ENCODE measurements at places on chromosomes 5 and 9.

- no peak for DNase-seq
Measured at GRCh38 chr9:462606-463005, 247.9 kb downstream of the DOCK8 start.

- DNase-seq = no peak
Measured at GRCh38 chr9:137781906-137782585, 95.5 kb upstream of the CACNA1B start.

DNA sequence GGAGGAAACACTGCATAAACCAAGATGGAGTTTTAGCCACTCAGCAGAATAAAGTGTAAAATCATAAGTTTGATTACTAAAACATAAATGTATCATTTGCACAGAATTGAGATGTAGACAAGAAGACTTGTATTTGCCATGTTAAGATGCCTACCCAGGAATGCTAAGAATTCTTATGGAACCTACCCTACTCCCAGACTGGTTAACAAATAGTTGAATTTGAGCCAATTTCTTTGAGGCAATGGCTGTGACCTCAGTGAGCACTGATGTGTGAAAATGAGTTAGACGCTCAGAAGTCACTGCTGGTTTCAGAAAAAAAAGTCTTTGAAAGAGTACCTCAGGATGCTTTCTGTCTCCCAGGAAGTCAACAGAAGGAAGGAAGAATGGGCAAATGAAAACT lies 95.6 kb downstream of the ESM1 start:
- no peak for DNase-seq

DNA sequence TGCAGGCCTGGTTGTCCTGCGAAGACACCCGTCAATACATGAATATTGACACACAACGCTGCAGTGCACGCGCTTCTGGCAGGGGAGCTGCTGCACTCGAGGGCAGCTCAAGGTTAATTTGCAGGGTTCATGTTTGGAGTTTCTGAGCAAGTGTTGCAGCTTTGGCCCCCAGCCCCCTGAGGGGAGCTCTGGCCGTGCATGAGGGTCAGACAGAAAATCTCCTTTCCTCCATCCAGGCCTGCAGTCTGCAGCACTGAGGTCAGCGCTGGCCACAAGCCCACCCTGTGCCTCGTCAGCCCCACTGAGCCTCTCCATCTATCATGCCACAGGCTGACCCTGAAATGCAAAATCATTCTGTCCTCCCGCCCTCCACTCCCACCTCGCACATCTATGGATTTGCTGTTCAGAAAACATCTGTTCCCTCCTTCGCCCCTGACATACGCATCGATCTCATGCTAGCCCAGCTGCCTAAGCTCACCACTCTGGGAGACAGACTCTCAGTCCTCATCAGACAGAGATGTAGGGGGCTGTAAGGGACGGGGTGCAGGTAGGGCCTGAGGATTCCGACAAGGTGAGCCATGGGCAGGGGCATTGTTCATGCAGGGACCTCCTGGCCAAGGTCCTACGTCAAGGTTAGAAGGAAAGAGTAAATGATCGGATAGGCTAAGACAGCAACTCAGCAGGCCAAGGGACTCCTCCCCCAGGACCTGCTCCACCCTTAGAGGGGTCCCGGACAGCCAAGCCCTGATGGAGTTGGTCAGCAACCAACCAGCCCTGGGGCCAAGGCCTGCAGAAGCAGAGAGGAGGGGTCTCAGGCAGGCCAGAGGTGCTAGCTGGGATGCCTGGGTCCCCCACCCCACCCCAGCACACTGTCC lies 125.1 kb downstream of the KCNIP1 start:
- no peak for DNase-seq

DNA sequence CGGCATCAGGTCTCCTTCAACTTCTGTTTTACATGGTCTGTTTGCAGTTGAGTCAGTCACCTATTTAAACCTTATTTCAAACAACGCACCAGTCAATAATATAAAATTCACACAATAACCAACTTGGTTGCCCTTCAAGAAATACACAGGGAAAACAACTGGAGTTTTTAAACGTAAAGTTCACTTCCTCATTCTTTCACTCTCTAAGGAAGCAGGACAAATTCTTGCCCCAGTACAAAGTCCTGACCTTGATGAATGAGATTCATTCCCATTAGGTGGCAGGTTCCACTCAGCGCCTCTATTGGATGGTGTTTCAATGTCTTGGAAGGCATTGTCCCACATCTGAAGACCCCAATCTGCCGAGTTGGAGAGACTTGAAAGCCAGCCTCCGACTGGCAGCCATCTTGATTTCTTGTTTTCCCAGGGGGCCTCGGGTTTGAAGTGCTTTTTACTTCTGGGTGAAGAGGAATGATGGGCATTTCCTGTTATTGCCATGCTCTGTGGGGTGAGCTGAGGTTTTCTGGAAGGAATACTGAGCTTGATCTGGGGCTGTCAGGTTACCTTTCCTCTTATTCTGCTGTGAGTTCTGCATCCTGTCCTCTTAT lies 105.0 kb downstream of the ACER2 start:
- DNase-seq = no peak

GRCh38 chr9:995192-995591 lies 18.7 kb downstream of the DMRT3 start:
- DNase-seq = no peak

- no peak for DNase-seq
Measured at GRCh38 chr9:119234636-119235035, 134.6 kb downstream of the BRINP1 start.

DNA sequence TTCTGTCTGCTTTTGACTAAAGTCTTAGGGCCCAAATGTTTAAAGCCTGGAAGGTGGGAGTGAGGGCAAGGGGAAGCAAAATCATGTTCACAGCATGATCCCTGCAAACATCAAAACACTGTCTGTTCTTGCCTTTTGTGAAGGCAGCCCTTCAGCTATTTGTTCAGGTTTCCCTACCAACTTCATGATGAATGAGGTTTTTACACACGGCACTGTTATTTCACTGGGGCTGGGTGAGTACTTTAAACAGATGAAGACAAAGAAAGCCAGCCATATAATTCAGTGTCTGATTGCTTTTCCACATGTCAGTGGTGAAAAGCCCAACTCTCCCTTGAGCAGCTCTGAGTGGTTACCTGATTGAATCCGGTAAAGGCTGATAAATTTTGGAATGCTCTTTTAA lies 224.7 kb upstream of the GRAMD2B start:
- DNase-seq = no peak

DNA sequence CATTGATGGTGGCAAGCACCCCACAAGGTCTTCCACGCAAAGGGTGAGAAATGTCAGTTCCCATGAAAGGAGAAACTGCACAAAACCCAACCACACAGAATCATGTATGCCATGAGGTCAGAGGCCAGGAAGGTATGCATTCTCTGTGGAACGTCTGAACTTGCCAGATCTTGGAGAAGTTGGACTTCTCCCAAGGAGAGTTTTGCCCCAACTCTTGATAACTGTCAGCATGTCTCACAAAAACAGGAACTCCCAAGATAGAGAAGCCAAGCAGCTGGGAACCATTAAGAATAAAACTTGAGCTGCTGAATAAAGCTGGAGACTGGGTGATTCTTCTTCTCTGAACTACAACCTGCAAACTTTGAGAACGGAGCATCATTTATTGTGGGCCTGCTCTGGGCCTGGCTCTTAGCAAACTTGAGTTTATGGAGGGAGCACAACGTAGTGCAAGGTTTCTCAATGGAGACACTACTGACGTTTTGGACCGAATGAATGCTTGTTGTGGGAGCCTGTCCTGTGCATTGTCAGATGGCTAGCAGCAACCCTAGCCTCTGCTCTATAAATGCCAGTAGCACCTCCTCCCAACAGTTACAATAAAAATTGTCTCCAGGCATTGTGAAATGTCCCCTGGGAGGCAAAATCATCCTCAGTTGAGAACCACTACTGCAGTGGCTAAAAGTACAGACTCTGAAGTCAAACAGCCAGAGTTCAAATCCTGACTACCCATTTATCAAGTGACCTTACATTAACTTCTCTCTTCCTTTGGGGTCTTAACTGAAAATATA lies 193.5 kb downstream of the ACTL7B start:
- no peak for DNase-seq

GRCh38 chr9:94758880-94759279 lies 32.4 kb downstream of the AOPEP start:
- DNase-seq = no peak

DNA sequence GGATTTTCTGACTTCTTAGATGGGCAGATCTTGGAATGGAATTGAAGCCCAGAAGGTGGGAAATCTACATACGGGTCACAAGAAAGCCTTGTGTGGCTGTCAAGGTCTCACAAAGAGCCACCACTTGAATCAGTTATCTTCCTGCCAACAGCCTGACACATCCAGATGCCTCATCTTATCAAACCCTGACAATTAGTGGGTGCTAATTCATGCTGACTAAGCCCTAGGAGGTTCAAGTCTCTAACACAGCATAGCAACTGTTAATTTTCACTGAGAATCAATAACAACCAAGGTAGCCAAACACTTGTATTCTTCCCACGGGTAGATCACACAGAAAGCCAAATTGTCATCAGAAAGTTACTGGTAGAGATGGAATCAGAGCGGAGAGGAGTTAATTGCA lies 222.2 kb downstream of the TMEM167A start:
- no peak for DNase-seq

GRCh38 chr9:93601063-93601462 lies 24.7 kb downstream of the PHF2 start:
- no peak for DNase-seq

DNA sequence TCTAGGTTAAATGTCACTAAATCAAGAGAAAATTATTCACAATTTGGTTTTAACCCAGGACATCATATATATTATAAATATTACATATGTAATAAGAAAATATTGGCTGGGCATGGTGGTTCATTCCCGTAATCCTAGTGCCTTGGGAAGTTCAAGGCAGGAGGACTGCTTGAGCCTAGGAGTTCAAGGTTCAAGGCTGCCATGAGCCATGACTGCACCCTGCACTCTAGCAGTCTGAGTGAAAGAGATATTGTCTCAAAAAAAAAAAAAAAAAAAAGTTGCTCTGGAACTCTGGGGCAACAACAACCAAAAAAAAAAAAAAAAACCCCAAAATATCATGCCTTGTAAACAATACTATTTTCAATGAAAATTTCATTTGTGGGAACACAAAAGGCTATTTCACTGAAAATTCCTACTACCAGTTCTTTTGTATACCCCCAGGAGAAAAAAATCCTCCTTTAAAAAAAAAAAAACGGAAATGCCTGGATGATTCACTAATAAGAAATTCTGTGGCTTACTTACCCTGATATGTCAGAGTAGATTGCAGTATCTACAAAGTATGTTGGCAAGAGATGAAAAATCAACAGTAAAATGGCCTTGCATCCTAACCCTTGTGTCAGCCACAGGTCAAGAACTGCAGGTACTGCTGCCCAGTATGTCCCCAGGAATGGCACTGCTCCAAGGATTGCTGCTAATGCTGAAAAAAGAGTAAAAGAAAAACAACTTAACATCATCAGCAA lies 22.6 kb upstream of the CTNNAL1 start:
- DNase-seq = no peak

GRCh38 chr5:76391014-76391413 lies 12.1 kb upstream of the IQGAP2 start:
- no peak for DNase-seq

DNA sequence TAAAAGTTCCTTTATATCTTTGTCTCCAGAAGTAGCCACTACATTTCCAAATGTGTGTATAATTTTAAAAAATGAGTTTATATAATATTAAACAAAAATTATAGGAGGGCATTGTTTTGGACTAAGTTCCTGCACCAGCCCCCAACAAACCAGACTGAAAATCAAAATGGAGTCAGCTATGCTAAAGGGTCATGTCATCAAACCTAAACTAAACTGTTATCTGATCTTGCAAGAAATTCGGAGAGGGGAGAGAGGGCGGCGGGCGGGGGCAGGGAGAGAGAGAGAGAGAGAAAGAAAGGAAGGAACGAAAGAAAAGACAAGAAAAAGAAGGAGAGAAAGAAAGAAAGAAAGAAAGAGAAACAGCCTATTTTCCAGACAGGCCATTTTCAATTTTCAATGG lies 63.5 kb downstream of the DOCK2 start:
- no peak for DNase-seq

GRCh38 chr5:5335107-5335506 lies 87.4 kb upstream of the ICE1 start:
- no peak for DNase-seq

- DNase-seq = no peak
Measured at GRCh38 chr5:56739990-56740389, 75.4 kb upstream of the MAP3K1 start.

- no peak for DNase-seq
Measured at GRCh38 chr5:26295541-26295940, 742.8 kb downstream of the CDH9 start.

GRCh38 chr9:38643815-38644173 lies 23.4 kb upstream of the ANKRD18A start:
- no peak for DNase-seq

- no peak for DNase-seq
Measured at GRCh38 chr5:116883875-116884274, 309.3 kb upstream of the SEMA6A start.

GRCh38 chr9:124776618-124776953 lies 347 bp upstream of the OLFML2A start:
- DNase-seq = no peak

DNA sequence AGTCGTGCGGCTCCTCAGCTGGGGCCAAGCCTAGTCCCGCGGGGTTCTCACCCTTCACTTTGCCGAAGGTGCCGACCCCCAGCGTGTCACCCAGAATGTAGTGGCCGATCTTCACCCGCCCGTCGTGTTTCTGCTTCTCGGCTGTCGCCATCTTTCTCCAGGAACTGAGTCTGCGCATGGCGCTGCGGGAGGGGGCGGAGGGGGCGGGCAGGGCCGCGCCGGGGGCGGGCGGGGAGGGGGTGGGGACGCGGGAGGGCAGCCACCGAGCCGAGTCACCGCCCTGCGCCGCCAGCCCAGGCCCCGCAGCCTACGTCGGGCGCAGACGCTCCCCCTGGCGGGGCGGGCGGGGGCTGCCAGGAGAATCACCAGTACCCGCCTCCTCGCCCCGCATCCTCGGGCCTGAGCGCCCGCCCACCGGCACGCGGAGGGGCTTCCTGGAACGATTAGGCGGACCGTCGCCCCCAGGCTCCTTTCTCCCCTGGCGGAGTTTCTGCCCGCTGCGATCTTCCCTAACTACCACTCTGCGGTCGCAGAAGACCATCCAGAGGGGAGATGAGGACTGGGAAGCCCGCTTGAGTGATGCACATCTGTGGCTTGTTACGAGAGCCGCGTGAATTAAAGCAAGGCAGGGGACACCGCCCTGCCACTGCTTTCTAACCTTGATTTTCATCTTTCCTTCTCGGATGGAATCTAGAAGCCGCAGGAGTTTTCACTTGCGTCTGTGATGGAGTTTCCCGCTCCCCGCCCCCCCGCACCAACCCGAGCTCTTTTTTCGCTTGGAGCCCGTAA lies at the start of gene PRKAA1:
PRKAA1 (minus strand) TSS at position 363 of the 789 bp plus-strand sequence; CDS start at position 178, 185 bp downstream.
- DNase-seq = peak; percentile 83

GRCh38 chr9:4985386-4986266 lies 554 bp downstream of the JAK2 start:
- no peak for DNase-seq

GRCh38 chr9:8223861-8224260 lies 424.3 kb upstream of the DMAC1 start:
- DNase-seq = no peak

DNA sequence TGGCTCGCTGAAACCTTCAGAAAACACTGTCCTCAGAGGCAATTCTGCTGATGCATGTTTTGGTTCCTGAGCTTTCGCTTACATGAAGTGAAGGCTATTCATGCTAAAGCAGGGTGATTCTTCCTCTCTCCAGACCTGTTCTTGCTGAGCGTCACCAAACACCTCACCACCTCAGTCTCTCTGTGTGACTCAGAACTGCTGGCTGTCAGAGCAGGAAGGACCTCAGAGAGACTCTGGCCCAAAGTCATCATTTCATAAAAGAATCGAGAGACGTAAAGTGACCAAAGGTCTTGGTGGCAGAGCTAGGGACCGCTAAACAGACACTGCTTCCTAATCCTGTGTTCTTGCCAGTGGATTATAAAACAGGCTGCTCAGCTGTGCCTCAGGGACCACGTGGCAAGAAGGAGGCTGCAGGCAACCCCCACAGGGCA lies 73.8 kb downstream of the LHFPL2 start:
- DNase-seq = no peak
